Right atrium auricular region (tissue), 2 donors: ENCODE measurements at places on chromosomes 6 and 20. TPM values are rescaled to one million over a fixed set of nuclear protein-coding genes. Genes with fewer than 3 reads are reported as not detected.

DNA sequence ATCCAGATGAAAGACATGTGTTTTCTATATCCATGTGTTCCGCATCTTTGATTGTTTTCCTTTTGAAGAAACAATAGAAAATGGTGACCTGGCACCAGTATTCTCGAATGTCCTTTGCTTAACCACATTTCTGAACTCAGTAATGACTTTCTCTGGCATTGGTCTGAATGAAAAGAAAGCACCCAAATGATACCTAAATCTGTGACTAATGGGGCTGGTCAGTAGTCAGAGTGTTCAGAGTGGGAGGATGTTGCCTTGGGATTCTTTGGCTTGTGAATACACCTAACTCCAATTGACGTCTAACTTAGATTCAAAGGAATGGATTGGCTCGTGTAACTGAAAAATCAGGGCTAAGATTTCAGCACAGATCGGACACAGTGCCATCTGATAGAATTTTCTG is 27.1 kb downstream of the PARD6B start:
- no peak for DNase-seq
- no peaks in the 10 kb centered on the region for H3K27me3 ChIP-seq

DNA sequence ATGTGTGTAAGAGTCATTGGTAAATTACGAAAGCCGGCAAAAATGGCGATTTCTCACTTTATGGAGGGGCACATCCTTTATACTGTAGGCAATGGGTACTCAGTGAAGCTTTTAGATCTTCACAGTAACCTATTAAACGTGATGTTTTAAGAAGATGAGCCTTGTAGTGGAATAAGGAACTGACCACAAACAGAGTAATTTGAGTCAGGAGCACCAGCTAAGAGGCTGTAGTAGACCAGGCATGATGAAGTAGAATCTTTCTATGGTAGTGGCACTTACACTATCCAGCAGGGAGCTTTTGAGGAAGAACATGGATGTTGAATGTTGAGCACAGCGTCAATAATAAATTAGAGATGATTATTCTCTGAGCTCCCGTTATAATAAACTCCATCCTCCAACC is 65.9 kb downstream of the HIVEP2 start:
- no peaks in the 10 kb centered on the region for H3K4me1 ChIP-seq
- no peak for DNase-seq
- H3K4me3 ChIP-seq = no peak overlapping the region
- no peaks in the 10 kb centered on the region for H3K27me3 ChIP-seq
- no peaks in the 10 kb centered on the region for H3K36me3 ChIP-seq

- H3K4me3 ChIP-seq = no peak overlapping the region
- H3K27ac ChIP-seq = no peak overlapping the region
- no peaks in the 10 kb centered on the region for H3K36me3 ChIP-seq
- no peaks in the 10 kb centered on the region for H3K4me1 ChIP-seq
- no peak for DNase-seq
- H3K27me3 ChIP-seq = no peaks in the 10 kb centered on the region
These were observed 493.1 kb upstream of the MAP3K7 start for GRCh38 chr6:91079969-91080368.

GRCh38 chr6:96934087-96934486 is 9.6 kb downstream of the KLHL32 start:
- H3K27ac ChIP-seq = no peak overlapping the region
- H3K27me3 ChIP-seq = no peaks in the 10 kb centered on the region
- H3K4me1 ChIP-seq = peaks cover 10% of the 10 kb centered on the region
- no peak overlapping the region for H3K4me3 ChIP-seq
- no peaks in the 10 kb centered on the region for H3K36me3 ChIP-seq

DNA sequence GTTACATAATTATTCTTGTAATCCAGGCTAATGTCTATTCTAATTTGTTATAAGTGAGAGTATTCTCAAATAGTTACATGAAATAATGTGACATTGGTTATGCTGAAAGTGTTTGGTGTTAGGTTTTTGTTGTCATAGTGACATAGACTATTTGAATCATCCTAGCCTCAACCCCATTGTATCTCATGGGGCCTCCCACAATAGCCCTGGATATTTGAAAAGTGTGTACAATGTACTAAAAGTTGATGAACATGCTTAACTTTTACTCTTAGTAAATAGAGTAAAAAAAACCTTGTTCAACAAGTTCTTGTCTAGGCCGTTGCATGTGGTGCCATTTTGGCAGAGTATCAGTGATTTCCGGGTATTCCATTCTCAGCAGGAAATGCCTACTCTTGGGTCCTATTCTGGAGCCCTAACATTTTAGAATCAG is 83.0 kb downstream of the RTN4IP1 start:
- no peak overlapping the region for H3K4me3 ChIP-seq
- peaks cover 18% of the 10 kb centered on the region for H3K4me1 ChIP-seq
- no peaks in the 10 kb centered on the region for H3K36me3 ChIP-seq
- no peaks in the 10 kb centered on the region for H3K27me3 ChIP-seq
- no peak for DNase-seq
- peak overlapping the region; percentile 58 for H3K27ac ChIP-seq

GRCh38 chr6:144252259-144252658 is 32.9 kb upstream of the UTRN start:
- H3K4me3 ChIP-seq = no peak overlapping the region
- H3K36me3 ChIP-seq = no peaks in the 10 kb centered on the region
- DNase-seq = no peak

DNA sequence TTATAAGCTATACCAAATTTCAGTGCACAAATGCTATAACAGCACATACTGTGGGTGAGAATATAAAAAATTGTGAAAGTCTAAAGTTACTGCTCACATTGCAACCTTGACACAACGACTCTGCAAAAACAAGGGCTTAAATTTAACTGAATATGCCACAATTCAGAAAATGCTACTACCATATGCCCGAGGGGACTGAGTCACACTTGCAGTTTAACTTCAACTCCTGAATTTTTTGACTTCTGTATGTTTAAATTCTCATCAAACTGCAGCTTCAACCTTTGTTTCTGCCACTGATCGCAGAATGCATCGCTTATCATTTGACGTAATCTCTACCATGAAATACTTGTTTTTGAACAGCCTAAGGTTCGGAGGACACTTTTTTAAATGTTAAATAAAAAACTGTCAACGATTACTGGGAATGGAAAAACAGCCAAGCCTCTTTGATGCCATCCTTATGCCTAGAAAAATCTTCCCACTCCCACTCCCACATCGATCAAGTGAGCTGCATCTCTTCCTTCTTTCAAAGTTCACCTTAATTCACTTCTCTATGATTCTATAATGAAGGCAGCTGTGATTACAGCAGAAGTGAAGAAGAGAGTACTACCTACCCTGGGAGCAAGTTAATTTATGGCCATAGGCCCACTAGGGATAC is 136.5 kb downstream of the ATXN1 start:
- H3K4me3 ChIP-seq = no peak overlapping the region
- peaks cover 21% of the 10 kb centered on the region for H3K4me1 ChIP-seq
- no peak overlapping the region for H3K27ac ChIP-seq
- DNase-seq = no peak
- H3K36me3 ChIP-seq = no peaks in the 10 kb centered on the region

GRCh38 chr6:16991981-16992629 is 109.7 kb upstream of the STMND1 start:
- H3K4me3 ChIP-seq = no peak overlapping the region
- H3K27me3 ChIP-seq = no peaks in the 10 kb centered on the region
- no peaks in the 10 kb centered on the region for H3K36me3 ChIP-seq

WFDC5 gene
- not detected for total RNA-seq
